ENCODE measurements at places on chromosomes 1 and 21. TPM values are rescaled to one million over a fixed set of nuclear protein-coding genes. Genes with fewer than 3 reads are reported as not detected.

The CRNN gene
- polyA plus RNA-seq: not detected

The OR2L3 gene
- polyA plus RNA-seq: 0.10 TPM

The PRUNE1 gene
- polyA plus RNA-seq: 32.2 TPM

The LEFTY1 gene
- polyA plus RNA-seq: 2.7 TPM

The OPTC gene
- polyA plus RNA-seq: not detected

The LRRIQ3 gene
- polyA plus RNA-seq: not detected

The GJA5 gene
- polyA plus RNA-seq: not detected

The OR2T29 gene
- polyA plus RNA-seq: not detected

The KCNC4 gene
- polyA plus RNA-seq: 0.52 TPM

The GPX7 gene
- polyA plus RNA-seq: 1.8 TPM

The SELL gene
- polyA plus RNA-seq: not detected

The COL16A1 gene
- 4.4 TPM for polyA plus RNA-seq

The FCRL1 gene
- not detected for polyA plus RNA-seq
